ENCODE measurements at places on chromosomes 7 and 10.
A peak's percentile ranks its signal among the peaks of the same experiment; 100 is the strongest.

DNA sequence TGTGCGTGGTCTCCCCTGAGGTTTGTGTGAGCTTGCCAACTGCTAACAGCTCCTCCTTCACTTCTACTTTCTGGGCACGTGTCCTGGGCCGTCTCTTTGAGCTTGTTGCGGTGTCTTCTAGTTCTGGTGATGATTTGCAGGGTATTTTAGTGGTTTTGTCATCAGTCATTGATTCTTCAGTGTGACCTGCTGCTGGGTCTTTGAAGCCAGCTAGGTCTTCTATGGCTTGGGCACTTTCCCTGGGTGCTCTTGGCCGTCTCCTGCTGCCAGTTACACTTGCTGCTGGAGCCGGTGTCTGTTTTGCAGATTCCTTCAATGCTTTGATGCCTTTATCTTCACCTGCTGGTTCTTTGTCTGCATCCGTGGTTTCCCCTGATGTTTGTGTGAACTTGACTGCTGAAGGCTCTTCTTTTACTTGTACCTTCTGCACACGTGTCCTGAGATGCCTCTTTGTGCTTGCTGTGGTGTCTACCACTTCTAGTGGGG lies 23.0 kb downstream of the MKI67 start:
- no peak for DNase-seq

DNA sequence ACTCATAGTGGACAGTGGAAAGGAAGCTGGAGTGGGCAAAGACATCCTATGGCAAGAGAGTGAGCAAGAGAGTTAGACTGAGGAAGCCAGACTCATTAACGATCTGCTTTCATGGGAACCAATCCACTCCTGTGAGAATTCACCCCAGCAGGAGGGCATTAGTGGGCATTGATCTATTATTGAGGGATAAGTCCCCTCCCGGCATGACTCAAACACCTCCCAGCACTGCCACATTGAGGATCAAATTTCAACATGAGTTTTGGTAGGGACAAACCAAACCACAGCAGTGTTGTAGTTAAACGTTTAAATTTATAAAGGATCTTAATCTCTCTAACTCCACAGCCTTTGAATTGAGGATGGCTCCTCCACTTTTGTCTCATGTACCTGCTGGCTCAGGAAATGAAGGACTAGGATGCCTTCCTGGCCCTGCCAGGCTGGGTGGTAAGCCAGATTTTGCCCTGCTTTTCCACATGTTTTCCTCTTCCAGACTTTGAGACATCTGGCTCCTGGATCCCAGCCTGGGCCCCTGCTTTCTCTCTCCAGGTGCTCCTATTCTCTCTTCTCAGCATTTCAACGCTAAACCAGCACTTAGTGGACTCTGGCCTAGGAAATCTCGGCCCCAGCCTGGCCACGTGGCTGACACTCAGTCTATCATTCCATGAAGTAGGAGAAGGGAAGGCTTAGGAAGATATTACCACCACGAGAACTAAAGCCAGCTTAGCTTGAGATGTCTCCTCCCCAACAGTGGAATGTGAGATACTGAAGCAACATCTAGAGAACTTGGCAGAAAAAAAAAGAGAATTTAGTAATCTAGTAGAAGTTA lies 96.5 kb upstream of the PIP4K2A start:
- no peak for DNase-seq

- no peak for DNase-seq
These were observed 19.0 kb downstream of the GIMAP4 start for GRCh38 chr7:150586068-150586784.

- DNase-seq = peak; percentile 23
These were observed 117.1 kb downstream of the KMT2E start for GRCh38 chr7:105131033-105131656.

- peak; percentile 56 for DNase-seq
These were observed 1.4 kb downstream of the KBTBD2 start for GRCh38 chr7:32890010-32890792.

- DNase-seq = no peak
These were observed 5.7 kb upstream of the DYNC1I1 start for GRCh38 chr7:95766657-95767056.

- DNase-seq = peak; percentile 34
These were observed 626.5 kb upstream of the AUTS2 start for GRCh38 chr7:68971634-68972340.

DNA sequence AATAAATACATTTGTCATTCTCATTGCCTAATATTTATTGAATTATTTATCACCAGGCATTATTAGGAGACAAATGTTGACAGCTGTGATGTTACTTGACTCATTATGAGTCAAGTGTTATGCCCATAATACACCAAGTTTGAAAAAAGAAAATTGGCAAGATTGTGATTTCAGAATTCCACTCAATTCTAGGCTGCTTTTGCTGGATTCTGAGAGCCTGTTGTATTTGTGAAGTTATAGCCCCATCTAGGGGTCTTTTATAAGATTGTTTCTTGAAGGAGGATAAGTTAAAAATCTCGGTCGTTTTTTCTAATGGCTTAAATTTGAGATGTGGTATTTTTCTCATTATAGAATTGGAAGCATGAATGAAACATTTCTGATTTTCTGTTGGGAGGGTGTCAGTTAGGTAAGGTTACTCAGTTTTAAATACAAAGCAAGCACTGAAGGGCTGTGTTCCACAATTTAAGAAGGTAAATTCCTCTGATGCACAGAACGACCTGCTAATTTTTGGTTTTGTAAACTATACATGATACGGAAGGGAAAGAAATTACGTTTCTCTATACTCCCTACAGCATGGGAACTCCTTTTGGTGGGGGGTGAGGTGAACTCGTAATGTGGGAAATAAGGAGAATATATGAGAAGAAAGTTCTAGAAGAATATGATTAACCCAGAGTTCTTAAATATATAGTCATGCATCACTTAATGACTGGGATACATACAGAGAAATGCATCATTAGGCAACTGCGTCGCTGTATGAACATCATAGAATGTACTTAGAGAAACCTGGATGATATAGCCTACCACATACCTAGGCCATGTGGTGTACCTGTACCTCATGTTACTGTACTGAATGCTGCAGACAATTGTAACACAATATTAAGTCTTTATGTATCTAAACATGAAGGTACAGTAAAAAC lies 2.6 kb downstream of the STK31 start:
- DNase-seq = peak; percentile 38

GRCh38 chr7:370775-371118 lies 80.8 kb downstream of the FOXL3 start:
- DNase-seq = no peak

GRCh38 chr10:1557081-1557480 lies 180.2 kb downstream of the ADARB2 start:
- no peak for DNase-seq

GRCh38 chr7:126210707-126211106 lies 1042.0 kb downstream of the GRM8 start:
- DNase-seq = no peak

DNA sequence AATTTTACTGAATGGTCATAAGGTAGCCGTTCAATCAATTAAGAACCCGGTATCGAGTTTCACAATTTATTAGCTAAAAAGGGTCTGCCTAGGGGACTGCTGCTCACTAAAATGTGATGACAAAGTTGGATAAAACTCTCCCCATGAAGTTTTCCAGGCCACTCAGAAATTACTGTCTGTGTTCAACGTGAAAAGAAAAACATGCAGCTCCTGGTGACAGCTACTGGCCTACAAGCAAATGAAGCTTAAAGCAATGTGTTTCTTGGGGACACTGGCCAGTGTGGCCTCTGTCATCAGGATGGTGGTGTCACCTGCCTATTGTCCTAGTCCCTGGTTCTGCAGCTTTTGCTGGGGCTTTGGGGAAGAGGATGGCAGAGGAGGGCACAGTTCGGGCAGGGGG lies 222.6 kb downstream of the WDR11 start:
- DNase-seq = no peak

DNA sequence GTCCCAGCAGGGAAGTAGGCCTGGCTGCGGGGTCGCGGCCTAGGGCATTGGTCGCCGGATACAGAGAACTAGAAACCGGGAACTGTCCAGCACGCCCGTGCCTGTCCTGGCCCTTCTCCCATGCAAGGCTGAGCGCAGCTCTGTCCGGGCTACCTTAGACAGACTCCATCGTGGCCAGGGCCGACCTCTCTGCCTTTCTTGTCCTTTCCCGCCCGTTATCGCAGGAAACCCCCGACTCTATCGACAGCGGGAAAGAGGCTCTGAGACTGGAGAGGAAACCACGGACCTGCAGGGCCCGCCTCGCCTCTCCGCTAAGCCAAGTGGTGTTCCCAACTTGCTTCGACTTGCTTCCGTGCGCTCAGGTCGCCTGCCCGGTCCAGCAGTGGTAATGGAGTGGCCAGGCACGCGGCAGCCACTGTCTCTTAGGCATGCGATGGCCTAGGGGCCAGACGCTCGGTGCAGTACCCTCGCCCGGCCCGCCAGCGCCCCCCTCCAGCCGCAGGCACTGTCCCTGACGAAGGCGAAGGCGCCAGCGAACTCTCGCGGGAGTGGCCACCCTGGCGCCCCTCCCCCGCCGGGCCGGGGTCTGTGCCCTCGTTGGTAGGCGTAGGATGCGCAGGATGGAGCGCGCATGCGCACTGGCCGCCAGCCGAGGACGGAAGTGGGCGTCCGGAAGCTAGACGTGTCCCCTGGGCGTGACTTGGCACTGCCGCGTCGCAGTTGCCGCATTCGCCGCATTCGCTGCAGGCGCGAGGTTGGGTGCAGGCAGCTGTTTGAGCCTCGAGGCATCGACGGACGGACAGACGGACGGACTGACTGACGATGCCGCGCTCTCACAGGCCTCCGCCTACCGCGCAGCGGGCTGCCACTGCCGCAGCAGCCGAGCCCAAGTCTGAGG lies 54.4 kb downstream of the MCMBP start:
- DNase-seq = peak; percentile 50

- DNase-seq = no peak
These were observed 165.9 kb upstream of the MYO3A start for GRCh38 chr10:25768167-25768566.

DNA sequence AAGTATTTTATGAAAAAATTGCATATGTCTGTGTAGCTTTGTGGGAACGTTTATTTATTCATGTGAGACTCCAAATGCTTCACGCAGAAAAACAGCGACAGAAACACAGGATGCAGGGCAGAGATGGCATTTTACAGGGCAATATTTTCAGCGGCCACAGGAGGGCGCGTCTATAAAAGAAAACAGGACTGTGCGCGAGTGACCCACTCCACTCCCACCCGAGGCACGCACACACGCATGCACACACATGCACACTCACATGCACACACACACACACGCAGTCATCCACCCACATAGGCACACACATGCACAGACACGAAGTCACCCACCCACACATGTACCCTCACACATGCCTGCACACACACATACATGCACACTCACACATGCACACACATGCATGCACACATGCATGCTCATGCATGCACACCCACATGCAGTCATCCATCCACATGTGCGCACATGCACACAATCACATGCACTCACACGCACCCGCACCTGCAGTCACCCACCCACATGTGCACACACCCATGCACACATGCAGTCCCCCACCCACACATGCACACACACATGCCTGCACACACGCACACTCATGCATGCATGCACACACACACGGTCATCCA lies 96.3 kb downstream of the DNAJB6 start:
- no peak for DNase-seq

DNA sequence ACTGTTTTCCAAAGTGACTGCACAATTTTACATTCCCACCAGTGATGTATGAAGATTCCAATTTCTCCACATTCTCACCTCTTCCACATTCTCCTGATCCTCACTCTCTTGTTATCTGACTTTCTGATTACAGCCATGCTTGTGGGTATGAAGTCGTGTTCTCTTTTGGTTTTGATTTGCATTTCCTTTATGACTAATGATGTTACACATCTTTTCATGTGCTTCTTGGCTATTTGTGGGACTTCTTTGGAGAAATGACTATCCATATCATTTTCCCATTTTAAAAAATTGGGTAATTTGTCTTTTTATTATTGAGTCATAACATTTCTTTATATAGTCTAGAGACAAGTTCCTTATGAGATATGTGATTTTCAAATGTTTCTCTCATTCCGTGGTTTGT lies 10.5 kb upstream of the GIMAP8 start:
- peak; percentile 72 for DNase-seq

DNA sequence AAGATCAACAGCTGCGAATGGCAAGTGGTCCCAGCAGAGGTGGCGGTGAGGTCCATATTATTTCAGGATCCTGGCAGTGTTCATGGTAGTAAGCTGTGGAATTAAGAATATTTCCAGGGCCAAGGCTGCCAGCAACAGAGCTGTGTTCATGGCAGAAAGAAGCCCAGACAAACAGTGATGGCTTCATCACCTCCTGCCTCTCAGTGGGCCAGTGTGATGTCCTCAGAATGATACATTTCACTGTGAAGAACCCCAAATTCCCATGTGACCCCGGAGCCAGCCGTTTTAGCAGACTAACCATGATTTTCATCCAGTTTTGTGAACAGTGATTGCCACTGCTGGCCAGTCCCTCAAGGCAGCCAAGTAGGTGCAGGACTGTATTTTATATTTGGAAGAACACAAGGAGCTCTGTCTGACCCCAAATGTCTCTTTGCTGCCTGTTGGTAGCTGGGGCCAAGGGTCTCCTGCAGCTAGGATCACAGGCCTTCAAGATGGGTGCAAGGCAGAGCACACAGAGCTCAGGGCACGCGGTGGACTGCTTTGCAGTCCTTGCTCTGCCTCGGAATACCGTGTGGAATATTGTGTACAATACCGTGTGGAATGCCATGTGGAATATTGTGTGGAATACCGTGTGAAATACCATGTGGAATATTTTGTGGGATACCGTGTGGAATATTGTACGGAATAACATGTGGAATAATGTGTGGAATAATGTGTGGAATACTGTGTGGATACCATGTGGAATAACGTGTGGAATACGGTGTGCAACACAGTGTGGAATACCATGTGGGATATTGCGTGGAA lies 132.3 kb upstream of the CHST15 start:
- DNase-seq = no peak

DNA sequence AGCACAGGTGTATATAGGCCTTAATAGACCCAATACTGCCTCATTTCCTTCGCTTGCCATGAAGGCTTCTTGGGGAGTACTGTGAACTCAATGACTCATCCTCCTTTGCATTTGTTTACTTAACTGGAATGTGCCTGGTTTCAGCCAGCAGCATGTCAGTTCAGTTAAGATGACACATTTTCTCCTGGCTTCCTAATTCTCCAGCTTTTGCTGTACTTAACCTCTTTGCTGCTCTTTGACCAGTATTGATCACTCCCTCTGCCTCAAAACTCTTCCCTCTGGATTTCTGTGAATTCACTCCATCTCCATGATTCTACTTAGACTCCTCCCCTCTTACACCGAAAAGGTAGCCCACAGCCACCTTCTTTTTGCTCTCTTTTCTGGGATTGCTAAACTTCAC lies 135.7 kb downstream of the MAGI2 start:
- DNase-seq = peak; percentile 90

DNA sequence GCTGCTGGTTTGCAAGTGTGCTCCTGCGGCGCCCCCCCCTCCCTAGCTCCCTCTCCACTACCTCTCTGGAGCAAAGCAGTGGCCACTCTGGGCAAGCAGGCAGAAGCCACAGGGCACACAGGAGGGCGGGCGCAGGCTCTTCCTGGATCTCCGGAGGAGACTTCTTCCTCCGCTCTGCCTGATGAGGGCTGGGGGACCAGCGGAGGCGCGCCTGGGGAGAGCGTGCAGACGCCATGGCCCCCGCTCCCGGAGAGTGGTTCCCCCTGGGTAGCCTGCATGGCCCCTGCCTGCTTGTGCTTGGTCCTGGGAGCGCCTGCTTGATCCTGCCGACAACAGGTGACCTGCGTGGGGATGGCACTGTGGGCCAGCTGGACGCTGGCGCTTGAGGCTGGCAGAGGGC lies 29.0 kb downstream of the ANKMY2 start:
- no peak for DNase-seq

GRCh38 chr10:17454161-17455014 lies at the start of gene ST8SIA6:
TSS of gene ST8SIA6 (minus strand) at chr10:17454595. CDS start at chr10:17454255, 340 bp downstream.
- DNase-seq = peak; percentile 37

Data from astrocyte (in vitro differentiated cells and primary cell).